ENCODE measurements at places on chromosomes 4 and X. TPM values are rescaled to one million over a fixed set of nuclear protein-coding genes. Genes with fewer than 3 reads are reported as not detected.

DNA sequence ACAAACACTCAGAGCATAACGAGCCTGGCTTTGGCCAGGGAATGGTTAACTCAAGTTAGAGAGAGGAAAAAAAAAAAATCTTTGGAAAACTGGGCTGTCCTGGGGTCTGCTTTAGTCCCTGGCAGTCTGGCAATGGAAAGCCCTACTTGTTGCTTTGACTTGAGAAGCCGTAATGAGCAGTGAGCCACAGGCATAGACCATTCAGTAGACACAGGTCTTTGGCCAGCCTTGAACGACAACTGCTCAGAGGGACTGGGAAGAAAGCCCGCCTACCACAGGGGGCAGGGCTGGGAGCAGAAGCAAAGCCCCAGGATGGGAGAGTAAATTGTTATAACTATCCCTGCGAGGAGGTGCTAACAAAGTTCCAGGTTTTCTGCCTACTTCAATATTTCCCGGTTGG, 25.9 kb downstream of the SLC25A43 start:
- H3K4me1 ChIP-seq: peaks cover 22% of the 10 kb centered on the region
- no peaks in the 10 kb centered on the region for H3K27me3 ChIP-seq
- H3K4me3 ChIP-seq: no peak overlapping the region
- H3K36me3 ChIP-seq: no peaks in the 10 kb centered on the region
- no peak overlapping the region for H3K27ac ChIP-seq

- no peak for DNase-seq
- no peak overlapping the region for H3K27ac ChIP-seq
- peaks cover 2% of the 10 kb centered on the region for H3K27me3 ChIP-seq
- peaks cover 13% of the 10 kb centered on the region for H3K4me1 ChIP-seq
- H3K36me3 ChIP-seq: no peaks in the 10 kb centered on the region
- no peak overlapping the region for H3K4me3 ChIP-seq
Observed at GRCh38 chrX:68697465-68698125, 50.1 kb downstream of the STARD8 start.

DNA sequence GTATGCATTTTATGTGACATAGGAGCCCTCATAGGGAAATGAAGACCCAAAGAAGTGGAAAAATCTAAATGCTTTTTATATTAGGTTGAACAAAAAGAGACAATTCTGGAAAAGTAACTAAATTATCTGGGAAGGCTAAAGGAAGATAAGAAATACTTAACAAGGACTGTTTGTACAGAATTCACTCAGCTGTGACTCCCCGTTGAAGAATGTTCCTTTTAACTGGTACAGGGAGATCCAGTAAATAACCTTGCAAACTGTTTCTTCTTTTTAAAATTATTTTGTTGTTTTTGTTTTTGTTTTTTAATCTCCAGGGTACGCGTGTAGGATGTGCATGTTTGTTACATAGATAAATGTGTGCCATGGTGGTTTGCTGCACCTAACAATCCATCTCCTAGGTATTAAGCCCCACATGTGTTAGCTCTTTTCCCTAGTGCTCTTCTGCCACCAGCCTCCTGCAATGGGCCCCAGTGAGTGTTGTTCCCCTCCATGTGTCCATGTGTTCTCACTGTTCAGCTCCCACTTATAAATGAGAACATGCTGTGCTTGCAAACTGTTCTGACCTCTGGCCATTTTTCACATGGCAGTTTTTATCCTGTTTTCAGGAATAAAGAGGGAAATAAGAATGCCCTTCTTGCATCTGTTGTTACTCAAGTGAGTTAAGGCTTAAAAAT, 81.7 kb downstream of the PWWP3B start:
- no peaks in the 10 kb centered on the region for H3K27me3 ChIP-seq
- no peak for DNase-seq
- H3K4me3 ChIP-seq: no peak overlapping the region
- H3K27ac ChIP-seq: no peak overlapping the region

GRCh38 chrX:154398668-154399526, 720 bp downstream of the RPL10 start:
- H3K36me3 ChIP-seq: peaks cover 25% of the 10 kb centered on the region
- peak overlapping the region; percentile 99 for H3K27ac ChIP-seq
- peak; percentile 75 for DNase-seq
- H3K27me3 ChIP-seq: no peaks in the 10 kb centered on the region

NHS gene
- not detected for total RNA-seq

CENPVL1 gene
- not detected for total RNA-seq

DNA sequence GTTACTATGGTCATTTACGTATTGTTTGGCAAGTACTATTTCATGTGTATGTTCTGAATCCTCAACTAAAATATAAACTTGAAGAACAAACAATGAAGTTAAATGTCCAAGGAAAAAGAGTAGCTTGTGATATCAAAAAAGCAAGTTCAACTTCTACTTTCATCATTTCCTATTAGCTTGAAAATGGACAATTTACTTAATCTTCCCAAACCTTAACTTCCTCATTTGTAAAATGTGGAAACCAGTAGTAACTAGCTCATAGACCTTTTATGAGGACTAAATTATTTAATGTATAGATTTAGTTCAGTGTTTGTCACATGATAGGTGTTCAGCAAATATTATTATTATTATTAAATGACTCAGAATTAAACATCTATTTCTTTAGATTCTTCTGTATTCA, 276.8 kb upstream of the TET2 start:
- DNase-seq: no peak
- H3K27me3 ChIP-seq: no peaks in the 10 kb centered on the region
- no peaks in the 10 kb centered on the region for H3K36me3 ChIP-seq
- no peak overlapping the region for H3K4me3 ChIP-seq

GRCh38 chr4:41879552-41879951, 55.7 kb upstream of the TMEM33 start:
- no peaks in the 10 kb centered on the region for H3K36me3 ChIP-seq
- no peak overlapping the region for H3K4me3 ChIP-seq
- peaks cover 19% of the 10 kb centered on the region for H3K4me1 ChIP-seq
